ENCODE measurements at places on chromosomes 16 and 17.

DNA sequence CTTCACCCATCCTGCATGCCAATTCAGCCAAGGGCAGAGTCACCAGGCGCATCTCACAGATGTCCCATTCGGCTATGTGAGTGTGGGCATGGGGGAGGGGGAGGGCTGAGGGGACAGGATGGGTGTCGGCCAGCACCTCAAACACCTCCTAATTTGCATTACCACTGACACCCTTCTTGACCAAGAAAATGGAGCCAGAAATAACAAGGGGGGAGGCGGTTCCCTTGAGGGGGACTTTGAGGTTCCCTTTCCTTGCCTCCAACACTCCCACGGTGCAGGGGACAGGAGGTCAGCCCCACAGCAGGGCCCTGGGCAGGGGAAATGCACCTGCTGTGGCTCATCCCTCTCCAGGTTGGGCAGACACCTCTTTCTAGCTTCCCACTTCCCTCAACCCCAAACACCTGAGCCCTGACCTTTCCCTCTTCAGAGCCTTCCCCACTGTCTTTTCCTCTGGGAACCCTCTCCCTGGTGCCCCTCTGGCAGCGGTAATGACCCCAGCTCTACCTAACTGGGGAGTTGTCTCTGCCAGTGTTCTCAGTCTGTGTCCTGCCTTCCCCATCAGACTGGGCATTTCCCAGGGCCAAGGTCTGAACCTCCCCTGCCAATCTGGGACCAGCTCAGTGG, 18.2 kb upstream of the TBX21 start:
- DNase-seq = no peak

DNA sequence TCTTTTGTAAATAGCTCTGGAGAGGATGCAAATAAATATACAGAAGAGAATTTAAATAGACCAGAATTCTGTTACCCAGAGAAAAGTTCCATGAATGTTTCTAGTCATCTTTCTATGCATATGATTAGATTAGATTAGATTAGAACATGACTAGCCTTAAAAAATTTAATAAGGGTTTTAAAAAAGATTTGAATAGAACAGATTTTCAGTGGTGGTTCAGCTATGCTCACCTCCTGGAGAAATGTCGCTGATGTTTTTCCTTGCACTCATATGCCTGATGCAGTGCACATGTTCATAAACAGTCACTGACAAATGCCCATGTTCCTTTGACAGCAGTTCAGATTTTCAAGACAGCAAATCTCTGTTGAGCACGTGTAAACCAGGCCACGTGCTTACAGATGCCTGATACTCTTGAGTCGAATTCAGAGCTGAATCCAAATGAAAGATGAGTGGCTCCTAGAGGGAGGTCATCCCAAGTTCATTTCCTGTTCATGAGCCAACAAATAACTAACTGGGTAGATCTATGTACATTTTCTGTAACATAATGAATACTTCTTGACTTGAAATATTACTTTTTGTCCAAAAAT, 19.9 kb upstream of the RAB11FIP4 start:
- DNase-seq = no peak

- no peak for DNase-seq
These were observed 492 bp upstream of the CAMTA2 start for GRCh38 chr17:4987767-4988567.

- DNase-seq = no peak
These were observed 666 bp upstream of the METTL9 start for GRCh38 chr16:21598701-21599121.

DNA sequence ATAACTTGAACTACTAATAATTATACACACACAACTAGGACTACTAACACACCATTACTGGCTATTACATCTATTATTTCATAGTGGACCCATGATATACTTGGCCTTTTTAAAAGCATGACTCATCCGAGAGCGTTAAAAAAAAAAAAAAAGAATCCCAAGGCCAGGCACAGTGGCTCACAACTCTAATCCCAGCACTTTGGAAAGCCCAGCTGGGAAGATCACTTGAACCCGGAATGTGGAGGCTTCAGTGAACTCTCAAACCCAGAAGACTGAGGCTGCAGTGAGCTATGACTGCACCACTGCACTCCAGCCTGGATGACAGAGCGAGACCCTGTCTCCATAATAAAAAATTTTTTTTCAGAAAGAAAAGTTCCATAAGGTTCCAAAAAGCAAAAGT, 3.1 kb downstream of the GLG1 start:
- DNase-seq = no peak

GRCh38 chr17:44113382-44113781, 10.1 kb downstream of the HDAC5 start:
- no peak for DNase-seq

DNA sequence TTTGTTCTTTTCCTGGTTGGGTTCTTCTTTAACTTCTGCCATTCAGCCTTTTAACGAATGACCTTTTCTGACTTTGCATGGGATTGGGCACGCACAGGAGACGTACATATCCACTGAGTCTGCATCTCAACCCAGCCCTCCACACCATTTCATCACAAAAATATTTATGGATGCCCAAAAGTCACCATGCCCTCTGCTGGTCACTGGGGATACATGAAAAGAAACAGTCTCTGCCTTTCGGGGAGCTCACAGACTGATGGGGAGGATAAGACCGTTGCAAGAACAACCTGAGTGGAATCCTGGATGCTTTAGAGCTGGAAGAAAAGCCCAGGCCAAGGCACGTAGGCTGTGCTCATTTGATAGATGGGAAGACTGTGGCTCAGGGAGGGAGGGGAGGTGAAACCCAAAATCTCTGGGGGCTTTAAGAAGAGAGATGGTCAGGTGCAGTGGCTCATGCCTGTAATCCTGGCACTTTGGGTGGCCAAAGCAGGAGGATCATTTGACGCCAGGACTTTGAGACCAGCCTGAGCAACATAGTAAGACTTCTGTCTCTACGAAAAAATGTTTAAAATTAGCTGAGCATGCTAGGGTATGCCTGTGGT, 7.9 kb upstream of the MT2A start:
- DNase-seq = no peak

DNA sequence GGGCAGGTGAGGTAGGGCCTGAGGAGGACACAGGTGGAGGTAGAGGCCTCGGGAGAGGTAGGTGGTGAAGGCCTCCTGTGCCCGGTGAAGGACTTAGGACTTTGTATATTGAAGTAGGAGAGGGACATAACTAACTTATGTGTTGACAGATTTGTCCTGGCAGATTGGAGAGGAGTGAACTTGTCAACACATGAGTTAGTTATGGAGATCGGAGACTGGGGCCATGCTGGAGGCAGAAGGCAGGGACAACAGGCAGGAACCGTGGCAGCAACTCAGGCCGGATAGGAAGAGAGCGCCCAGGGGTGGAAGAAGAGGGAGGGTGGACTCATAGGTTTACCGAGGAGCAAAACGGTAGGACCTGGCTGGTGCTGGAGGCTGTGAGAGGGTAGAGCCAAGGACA, 18.4 kb downstream of the GLP2R start:
- no peak for DNase-seq

GRCh38 chr16:81280393-81280792, 34.4 kb upstream of the GAN start:
- DNase-seq = no peak

GRCh38 chr17:1511290-1511689, 5.1 kb downstream of the INPP5K start:
- DNase-seq = no peak

DNA sequence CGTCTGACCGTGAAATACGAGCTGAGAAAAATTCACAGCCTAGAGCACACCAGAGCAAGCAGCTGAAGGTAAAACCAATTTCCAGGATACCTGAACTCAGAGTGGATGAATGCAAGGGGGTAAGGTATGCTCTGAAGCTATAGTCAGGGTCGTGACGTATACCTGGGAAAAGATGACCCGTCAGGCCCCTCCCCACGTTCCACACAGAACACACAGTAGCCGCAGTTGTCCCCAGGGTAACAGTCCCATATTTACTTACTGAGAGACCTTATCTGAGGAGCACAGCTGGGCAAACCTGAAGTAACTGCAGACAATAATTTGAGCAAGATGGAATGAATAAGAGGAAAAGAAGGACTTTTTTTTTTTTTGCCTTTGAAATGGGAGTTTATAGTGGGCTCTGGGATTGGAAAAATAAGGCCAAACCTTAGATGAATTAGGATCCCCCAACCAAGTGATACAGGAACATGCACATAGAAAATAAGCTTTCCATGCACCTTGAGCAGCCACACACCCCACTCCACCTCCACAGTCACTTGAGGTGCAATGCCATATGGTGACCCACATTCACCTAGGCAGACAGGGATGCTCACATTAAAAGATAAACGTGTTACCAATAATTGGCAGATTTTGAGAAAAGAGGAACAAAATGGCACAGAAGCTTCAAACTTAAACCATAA, 38.0 kb downstream of the ABCA6 start:
- DNase-seq = no peak

DNA sequence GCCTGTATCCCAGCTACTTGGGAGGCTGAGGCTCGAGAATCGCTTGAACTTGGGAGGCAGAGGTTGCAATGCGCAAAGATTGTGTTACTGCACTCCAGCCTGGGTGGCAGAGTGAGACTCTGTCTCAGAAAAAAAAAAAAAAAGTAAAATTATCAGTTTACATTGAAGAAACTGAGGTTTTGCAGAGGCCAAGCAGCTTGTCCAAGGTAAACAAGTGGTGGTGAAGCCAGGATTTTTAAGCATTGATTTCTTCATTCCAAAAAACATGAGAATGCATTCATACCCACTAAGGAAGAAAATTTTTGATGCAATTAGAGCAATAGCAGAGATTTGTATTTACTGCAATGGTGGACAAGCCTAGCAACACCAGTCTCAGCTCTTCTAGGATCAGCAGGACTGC, 52.7 kb downstream of the CENPV start:
- DNase-seq = no peak

GRCh38 chr17:57948169-57948554, 7.0 kb downstream of the CUEDC1 start:
- no peak for DNase-seq

- DNase-seq = no peak
These were observed at the start of gene PRRT2 for GRCh38 chr16:29811896-29812665. PRRT2 (plus strand) TSS chr16:29812193; CDS start chr16:29813055, 862 bp downstream.

GRCh38 chr17:77916264-77916663, 42.2 kb upstream of the TNRC6C start:
- DNase-seq = no peak

DNA sequence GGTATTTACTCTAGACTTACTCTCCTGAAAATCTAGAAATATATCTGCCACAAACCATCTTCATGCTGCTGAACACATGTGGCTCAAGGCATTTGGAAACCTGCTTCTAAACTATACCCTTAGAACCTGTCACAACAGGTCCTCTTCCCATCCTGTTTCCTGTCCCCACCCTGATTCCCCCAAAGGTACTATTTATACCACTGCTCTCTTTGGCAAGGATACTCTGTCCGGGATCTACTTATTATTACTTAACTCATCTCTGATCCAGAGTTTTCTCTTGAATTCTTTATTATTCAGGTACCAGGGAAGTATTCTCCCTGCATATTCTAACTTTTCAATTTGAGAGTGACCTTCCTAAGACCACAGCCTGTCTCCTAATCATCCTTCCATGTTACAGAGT, 33.4 kb downstream of the TRAF4 start:
- DNase-seq = no peak

DNA sequence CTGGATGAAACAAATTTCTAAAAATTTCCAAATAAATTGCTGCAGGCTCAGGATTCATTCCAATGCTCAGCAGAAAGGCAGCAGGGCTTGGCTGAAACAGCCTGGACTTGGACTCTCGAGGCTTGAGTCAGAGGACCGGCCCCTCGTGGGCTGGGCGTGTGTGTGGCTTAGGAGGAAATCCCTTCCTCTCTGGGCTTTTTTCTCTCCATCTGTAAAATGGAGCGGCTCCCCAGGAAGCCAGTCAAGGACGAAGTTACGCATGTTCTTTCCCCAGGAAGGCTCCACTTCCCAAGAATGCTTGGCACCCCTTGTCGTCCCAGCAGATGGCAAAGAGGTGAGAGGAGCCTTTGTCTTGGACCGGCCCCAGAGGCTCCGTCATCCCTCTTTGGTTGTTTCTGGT, 13.5 kb downstream of the SLC46A1 start:
- DNase-seq = no peak

DNA sequence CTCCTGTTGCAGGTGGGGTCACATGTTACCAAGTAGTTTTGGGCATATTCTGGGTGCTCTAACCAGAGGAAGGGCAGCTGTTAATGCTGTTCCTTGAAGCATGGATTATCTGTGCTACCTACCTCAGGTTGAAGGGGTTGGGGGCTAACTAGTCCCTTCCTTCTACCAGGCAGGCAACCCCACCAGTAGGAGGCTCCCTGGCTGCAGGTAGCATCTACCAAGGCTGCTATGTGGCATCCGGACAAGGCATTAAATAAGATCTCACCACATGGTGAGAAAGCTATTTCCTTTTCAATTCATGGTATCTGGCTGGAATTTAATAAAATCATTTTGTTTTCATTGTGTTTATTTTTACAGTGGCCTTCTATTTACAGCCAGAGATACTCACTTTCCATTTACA, 62.5 kb downstream of the CACNG3 start:
- no peak for DNase-seq

GRCh38 chr17:71176928-71177443, 943.8 kb upstream of the SOX9 start:
- DNase-seq = no peak

DNA sequence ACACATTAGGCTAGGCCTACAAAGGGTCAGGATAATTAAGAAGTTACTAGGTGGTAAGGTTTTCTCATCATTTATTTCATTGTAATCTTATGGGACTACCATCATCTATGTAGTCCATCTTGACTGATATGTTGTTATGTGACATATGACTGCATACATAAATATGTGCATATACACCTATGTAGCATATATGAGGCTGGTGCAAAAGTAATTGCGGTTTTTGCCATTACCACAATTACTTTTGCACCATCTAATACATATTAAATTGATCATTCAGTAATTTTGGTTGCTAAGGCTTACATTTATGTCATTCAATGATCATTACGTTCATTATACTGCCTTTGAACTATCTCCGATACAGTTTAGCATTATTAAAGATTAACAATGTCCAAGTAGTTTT, 167.8 kb upstream of the AXIN2 start:
- no peak for DNase-seq

DNA sequence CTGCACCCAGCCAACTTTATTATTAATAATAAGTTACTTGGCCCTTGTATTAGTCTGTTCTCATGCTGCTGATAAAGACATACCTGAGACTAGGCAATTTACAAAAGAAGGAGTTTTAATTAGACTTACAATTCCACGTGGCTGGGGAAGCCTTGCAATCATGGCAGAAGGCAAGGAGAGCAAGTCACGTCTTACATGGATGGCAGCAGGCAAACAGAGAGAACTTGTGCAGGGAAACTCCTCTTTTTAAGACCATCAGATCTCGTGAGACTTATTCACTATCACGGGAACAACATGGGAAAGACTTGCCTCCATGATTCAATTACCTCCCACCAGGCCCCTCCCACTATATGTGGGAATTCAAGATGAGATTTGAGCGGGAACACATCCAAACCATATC, 47.7 kb downstream of the SYT17 start:
- no peak for DNase-seq

- DNase-seq = no peak
These were observed 1.3 kb downstream of the RAB37 start for GRCh38 chr17:74738051-74738996.

All from GM04503 (cell line).